ENCODE measurements at places on chromosomes 12 and 14.
A peak's percentile ranks its signal among the peaks of the same experiment; 100 is the strongest.

DNA sequence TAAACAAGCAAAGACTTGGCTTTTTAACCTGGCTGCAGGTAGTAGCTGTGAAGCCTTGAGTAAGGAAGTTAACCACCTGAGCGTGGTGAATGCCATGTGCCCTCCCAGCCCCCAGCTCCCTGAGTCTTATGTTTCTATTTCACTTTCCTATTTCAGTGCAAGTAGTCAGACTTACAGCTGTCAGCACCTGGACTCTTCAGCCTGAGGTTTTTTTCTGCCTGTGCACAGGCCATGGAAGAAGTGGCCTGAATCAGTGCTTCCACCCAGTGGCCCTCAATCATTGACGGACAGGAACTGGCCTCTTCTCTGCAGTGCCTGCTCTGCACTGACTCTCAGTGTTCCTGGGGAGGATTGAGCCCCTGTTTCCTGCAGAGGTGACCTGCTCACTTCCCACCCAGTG lies 796.4 kb downstream of the MED13L start:
- no peak for DNase-seq

DNA sequence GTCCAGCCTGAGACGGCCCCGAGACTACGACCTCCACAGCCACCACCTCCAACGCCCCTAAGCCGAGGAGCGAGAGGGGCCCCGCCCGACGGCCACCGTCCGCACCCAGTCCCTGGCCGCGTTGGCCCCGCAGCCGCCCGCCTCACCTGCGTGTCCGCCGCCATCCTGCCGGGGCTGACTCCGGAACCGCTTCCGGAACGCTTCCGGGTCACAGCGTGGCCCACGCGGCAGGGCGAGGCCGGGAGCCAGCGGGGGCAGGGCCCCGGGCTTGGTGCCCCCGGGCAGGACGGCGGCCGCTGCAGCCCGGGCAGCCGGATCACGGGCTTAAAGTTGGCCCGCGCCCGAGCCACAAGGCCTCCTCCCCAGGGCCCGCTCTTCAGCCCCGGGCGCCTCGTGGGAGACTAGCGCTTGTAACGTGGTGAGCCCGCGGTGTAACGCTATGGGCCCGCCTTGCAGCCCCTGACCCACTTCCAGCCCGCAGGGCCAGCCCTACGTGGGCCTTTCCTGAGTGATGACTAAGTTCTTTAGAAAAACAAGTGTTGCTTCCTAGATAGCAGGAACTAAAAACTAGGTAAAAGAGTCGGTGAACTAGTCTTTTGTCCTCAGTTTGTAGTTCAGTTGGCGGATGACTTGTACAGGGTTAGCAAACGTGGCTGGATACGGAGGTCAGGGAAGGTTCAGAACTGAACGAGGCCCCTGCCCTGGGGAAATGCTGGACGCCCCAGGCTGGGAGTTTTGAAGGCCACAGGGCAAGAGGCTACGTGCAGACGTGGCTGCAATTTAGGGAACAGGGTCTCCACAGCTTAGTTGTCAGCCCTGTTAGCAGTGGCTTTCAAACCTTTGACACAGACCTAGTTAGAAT lies at the start of gene GCN1:
Gene GCN1, minus strand, starts transcription at position 182 of the 862 bp plus-strand sequence. Its CDS starts 18 bp downstream, at position 164.
- peak; percentile 82 for DNase-seq

DNA sequence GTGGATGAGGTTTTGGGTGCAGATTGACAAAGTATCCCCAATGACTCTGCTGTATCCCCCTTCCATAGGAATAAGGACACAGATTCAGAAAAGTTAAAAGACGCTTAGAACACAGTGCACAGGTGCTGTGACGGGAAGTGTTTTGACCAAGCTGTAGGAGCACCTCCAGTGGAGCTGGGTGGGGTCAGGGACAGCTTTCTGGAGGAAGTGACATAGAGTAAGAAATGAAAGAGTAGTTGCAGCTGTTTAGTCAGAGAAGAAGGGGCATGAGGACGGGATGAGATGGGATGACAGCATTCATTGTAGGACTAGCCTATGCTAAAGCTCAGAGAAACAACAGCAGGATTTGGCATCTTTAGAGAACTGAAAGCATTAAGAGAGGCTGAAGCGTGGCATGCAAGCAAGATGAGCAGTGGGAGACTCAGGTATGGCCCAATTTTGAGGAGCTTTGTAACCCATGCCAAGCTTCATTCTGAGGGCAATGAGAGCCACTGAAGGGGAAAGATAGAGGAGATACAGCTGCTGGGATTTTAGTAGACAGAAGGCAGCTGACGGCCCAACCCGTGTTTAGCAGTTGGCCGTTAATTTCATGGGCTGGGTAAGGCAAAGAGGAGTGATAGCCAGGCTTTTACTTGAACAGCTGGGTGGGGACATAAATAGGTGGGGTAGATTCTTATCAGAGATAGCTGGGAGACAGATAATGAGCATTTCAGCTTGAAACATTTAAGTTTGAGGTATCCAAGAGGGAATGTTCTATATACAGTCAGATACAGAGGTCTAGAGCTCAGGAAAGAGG lies 131.8 kb upstream of the KRAS start:
- no peak for DNase-seq

- no peak for DNase-seq
These were observed 202.5 kb downstream of the TMEM117 start for GRCh38 chr12:44038411-44038810.

- peak; percentile 30 for DNase-seq
These were observed 14.1 kb downstream of the FBXW8 start for GRCh38 chr12:116924558-116925453.
